Spleen (tissue), 13 donors: ENCODE measurements at places on chromosomes 3 and 15. TPM values are rescaled to one million over a fixed set of nuclear protein-coding genes. Genes with fewer than 3 reads are reported as not detected.

DNA sequence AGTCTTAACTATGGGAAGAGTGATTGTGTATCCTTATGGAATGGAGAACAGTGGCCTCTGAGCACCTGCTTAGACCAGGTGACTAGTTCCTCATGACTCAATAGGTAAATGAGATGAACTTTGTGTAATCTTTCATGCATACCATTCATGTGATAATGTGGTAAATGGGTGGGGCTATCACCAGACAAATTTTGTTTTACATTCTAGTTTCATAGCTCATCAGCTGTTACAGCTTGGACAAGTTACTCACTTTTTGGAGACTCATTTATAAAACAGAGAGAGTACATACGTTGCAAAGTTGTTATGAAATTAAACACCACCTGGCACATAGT is 103.7 kb upstream of the TGFBR2 start:
- DNase-seq, result no peak

DNA sequence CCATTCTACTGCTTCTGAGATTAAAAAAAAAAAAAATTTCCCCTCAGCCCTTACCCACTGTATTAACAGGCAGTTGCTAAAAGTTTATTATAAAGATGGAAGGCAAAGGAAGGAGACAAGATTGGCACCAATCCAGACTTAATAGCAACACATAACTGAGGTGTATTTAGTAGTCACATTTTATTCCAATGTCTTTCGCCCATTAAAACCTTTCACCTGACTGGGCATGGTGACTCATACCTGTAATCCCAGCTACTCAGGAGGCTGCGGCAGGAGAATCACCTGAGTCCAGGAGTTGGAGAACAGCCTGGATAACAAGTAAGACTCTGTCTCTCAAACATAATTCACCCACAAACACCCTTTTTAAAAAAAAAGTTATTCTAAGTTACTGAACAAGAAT is 4.4 kb downstream of the ACAP2 start:
- DNase-seq, result no peak

- no peak for DNase-seq
Observed at GRCh38 chr3:71443332-71443731, 140.2 kb downstream of the FOXP1 start.

- DNase-seq, result no peak
Observed at GRCh38 chr3:176349706-176350105, 847.6 kb downstream of the TBL1XR1 start.

DNA sequence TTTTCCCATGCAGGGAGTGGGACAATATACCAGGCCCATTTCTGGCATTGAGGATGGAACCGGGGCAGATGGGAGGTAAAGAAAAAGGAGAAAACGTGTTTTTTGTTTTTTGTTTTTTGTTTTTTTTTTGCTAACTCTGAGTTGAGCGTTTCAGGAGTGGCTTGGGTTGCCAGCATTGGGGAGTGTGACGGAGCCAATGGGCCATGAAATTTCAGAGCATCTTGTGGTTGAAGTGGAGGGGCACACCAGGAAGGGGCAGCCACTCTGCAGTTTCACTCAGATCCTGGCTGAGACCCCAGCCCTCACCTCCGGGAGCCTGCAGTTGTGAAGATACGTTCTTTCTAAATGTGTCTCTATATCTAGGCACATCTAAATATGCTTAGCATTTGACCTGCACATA is 240.5 kb downstream of the TLE3 start:
- DNase-seq, result peak; percentile 21

Gene CFAP100
- not detected for total RNA-seq

Gene PRKCI
- 28.7 TPM for total RNA-seq

Gene CISH
- 9.1 TPM for total RNA-seq

Gene SNX1
- total RNA-seq, result 134 TPM

Gene PLCH1
- 0.21 TPM for total RNA-seq

Gene IL17RE
- total RNA-seq, result 1.9 TPM
